ENCODE measurements at places on chromosomes 7 and 10.
A peak's percentile ranks its signal among the peaks of the same experiment; 100 is the strongest.

GRCh38 chr10:29273478-29273877 is 15.4 kb upstream of the LYZL1 start:
- no peak for DNase-seq

DNA sequence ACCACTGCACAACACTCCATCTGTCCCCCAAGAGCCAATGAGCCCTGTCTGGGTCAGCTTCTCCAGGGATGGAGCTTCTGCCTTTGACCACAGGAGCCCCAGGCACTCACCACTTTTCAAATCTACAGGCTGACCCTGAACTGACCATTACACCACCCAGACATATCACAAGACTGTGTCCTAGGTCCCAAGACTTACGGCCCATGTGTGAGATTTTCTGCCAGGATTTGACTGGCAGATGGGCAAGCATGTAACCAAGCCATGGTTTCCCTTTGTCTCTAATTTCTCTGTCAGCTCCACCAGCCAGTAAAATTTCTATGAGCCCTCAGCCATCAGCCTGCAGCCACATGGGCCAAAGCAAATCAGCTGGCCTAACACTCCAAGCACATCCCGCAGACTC is 92.5 kb downstream of the SH3PXD2A start:
- no peak for DNase-seq

DNA sequence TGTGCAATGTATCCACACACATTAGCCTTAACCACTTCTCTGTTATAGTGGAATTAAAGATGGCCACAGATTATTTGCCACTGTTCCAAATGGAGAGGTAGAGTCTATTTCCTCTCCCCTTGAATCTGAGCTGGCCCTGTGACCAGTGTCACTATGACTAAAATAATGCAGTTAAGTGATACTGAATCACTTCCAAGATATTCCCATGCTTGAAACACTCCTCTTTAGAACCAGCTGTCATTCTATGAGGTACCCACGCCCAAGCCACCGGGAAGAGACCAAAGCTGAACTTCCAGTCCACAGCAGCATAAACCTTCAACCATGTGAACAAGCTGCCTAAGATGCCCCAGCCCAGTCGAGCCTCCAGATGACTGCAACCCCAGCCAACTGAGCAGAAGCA is 2.1 kb upstream of the DHX32 start:
- no peak for DNase-seq

GRCh38 chr7:142739923-142740492 is 9.3 kb upstream of the PRSS1 start:
- no peak for DNase-seq

DNA sequence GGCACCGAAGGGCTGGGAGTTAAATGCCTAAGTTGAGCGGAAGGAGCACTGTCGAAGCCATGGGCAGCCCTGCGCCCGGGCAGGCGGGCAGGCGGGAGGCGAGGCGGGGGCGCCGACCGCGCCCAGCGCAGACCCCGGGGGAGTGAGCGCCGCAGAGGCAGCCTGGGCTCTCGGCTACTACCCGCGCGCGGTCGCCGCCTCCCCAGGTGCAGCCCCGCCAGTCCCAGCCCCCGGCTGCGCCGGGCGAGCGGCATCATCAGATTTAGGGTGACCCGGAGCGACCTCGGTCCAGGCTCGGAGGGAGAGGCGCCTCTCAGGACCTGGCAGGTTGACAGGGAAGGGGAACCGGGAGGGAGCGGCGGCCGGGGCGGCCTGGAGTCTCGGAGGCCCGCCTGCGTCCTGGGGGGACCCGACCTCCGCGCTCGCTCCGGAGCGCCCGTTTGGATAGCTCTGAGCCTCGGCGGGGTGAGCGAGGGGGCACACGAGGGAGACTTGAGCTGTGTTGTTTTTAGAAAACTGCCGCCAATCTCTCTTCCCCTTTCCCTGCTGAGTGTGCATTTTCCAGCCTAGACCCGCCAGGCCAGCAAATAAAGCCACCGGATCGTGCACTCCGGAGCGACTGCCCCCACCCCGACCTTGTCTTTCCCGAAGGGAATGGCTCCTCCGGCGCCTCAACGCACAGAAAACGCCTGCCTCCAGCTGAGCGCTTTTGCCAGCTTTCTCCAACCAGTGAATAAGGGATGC is 2.3 kb upstream of the NRP1 start:
- peak; percentile 69 for DNase-seq

DNA sequence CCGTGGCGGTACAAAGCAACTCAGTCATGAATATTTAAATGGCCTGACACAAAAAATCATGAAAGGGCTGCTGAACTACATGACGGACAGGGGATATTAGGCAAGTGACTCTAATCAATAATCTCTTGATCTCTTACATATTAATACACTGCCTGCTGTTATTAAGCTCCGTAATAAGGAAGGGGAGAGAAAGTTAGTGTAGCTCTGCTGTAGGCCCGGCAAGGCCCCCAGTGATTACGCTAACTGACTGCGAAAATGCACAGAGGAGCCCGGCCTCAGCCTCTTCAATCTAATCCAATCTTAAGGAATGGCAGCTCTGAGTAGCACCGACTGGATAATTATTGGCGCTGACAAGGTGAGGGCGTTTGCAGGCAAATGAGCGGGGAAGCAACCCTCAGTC is 583.5 kb upstream of the MKI67 start:
- no peak for DNase-seq
